ENCODE measurements at places on chromosomes 1 and 21.

DNA sequence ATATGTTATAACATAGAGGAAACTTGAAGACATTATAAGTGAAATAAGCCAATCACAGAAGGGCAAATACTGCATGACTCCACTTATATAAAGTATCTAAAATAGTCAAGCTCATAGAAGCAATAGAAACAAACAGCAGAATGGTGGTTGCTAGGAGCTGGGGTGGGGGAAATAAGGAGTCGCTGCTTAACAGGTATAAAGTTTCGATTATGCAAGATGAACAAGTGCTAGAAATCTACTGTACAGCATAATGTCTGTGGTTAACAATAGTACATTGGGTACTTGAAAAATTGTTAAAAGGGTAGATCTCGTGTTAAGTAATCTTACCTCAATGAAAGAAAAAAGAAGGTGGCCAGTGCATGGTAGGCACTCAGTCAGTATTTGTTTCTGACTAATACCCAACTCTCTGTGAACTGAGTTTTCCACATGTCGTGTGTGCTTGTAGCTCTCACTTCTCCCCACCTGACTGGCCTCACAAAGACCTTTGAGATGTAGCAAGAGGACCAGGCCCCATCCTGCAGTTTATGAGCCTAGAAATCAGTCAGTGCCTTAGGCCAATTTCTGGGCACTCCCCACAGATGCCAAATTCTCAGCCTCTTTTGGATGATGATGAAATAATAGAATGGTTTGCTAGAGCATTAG is 14.7 kb upstream of the SPRR5 start:
- H3K4me1 ChIP-seq, result no peaks in the 10 kb centered on the region
- no peak overlapping the region for H3K27ac ChIP-seq
- H3K36me3 ChIP-seq, result no peaks in the 10 kb centered on the region
- no peak overlapping the region for H3K4me3 ChIP-seq

- no peak overlapping the region for H3K4me3 ChIP-seq
- peaks cover 24% of the 10 kb centered on the region for H3K36me3 ChIP-seq
- H3K27ac ChIP-seq, result no peak overlapping the region
- DNase-seq, result no peak
Measured at GRCh38 chr1:224196813-224197600, 14.0 kb downstream of the DEGS1 start.

- H3K27me3 ChIP-seq, result no peaks in the 10 kb centered on the region
- peaks cover 39% of the 10 kb centered on the region for H3K4me1 ChIP-seq
- no peaks in the 10 kb centered on the region for H3K36me3 ChIP-seq
- H3K4me3 ChIP-seq, result no peak overlapping the region
Measured at GRCh38 chr21:32256873-32257620, 21.8 kb downstream of the MIS18A start.

DNA sequence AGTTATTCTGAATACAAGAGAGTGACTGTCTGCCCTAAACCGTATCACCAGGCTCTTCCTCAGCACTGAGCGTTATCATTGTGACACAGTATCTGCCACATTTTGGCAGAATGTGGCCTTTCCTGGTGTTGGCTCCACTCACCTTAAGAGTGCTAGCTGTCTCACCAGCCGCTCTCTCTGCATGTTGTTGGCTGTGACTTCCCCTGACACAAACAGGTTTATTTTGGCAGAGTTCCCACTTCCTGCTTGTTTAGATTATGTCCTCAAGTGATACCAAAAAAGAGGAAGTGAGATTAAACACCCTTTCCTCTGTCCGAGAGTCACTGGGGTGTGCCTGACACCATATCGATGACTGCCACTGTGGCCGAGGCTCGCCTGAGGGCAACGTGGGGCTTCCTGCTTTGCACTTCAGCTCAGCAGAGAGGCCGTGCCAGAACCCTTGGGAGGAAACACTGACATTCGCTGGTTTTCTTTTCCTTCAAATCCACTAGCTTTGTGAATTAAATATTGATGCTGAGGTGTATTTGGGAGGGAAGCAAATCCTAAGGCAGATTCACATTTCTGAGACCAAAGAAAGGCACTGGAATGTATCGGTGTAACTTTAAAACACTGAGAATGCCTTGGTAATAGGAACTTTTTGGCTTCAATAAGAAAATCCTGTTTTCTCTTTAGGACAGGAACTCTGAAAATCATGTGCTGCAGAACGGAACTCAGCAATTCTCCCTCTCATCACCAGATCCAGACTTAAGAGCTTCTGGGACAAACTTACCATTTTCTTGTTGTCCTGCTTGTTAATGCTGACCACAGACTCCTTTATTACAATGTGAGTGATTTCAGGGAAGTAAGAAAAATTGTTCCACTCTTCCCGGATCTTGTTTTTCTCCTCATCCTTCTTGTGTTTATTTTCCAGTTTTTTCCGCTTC is 102.1 kb downstream of the JAK1 start:
- peaks cover 88% of the 10 kb centered on the region for H3K36me3 ChIP-seq
- H3K4me3 ChIP-seq, result no peak overlapping the region
- DNase-seq, result peak; percentile 77
- no peaks in the 10 kb centered on the region for H3K4me1 ChIP-seq

DNA sequence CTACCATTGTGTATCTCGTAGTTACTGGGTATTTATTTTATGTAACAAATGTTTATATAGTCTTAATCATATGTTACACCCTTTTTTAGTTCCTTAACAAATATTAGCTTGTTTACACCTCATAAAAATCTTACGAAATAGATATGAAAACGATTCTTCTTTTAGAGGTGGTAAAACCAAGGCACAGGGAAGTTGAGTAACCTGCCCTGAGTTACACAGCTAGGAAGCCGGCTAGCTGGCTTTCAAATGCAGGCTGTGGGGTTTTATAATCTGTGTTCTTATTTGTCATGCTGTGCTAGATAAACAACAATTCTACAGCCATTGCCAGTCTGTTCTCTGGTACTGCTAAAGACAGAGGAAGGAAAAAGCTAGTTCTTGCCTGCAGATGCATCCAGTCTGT is 109.6 kb downstream of the NOS1AP start:
- H3K4me3 ChIP-seq, result no peak overlapping the region
- DNase-seq, result no peak
- no peaks in the 10 kb centered on the region for H3K36me3 ChIP-seq
- no peak overlapping the region for H3K27ac ChIP-seq
- H3K4me1 ChIP-seq, result peaks cover 11% of the 10 kb centered on the region

- no peaks in the 10 kb centered on the region for H3K4me1 ChIP-seq
- DNase-seq, result no peak
- no peaks in the 10 kb centered on the region for H3K27me3 ChIP-seq
- no peaks in the 10 kb centered on the region for H3K36me3 ChIP-seq
Measured at GRCh38 chr1:209473025-209473424, 110.5 kb upstream of the CAMK1G start.

DNA sequence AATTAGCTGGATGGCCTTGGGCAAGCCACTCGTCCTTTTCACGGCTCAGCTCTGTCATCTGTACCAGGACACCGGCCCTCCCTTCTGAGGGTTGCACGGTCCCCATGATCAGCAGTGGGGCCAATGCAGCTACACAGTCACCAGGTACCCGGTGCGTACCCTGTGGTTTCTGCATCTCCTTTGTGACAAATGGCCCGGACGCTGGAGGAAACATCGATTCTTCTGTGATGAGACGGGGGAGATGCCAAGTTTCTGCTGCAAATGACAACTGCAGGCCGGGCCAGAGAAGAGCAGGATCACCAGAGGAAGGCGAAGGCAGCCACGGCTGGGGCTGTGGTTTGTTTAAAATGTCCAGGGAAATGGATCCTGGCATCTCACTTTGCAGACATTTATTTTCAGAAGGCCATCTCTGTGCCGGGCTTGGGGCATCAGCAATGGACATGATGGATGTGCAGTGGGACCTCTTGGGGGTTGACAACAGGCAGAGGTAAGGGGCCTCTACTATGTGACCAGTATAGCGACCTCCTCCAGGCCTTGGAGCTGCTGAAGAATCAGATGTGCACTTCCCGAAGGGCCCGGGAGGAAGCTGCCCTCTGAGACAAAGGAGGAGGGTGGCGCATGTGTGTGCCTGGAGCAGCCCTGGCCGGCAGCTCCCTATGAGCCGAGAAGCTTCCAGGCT is 221.9 kb upstream of the C1orf174 start:
- no peaks in the 10 kb centered on the region for H3K4me1 ChIP-seq
- no peak overlapping the region for H3K4me3 ChIP-seq
- DNase-seq, result no peak
- H3K36me3 ChIP-seq, result no peaks in the 10 kb centered on the region
- H3K27me3 ChIP-seq, result peaks cover 25% of the 10 kb centered on the region

DNA sequence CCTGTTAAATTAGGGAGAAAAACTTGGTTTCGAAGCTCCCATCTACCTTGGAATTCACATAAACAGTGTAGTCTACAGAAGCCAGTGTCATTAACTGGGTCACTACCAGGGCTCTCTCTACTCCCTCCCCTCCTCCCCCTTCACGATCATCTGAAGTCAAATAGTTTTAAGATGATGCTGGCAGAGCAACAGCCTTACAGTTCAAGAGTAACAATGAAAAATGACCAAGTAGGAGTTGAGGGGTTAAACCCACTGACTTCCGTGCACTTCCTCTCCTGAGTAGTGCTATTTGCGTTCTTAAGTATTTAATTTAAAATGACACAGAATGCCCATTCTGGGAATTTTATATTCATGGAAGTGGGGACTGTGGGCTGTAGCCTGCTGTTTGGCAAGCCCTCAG is 236.9 kb downstream of the SIPA1L2 start:
- no peak for DNase-seq
- H3K27ac ChIP-seq, result no peak overlapping the region
- peaks cover 7% of the 10 kb centered on the region for H3K36me3 ChIP-seq
- no peak overlapping the region for H3K4me3 ChIP-seq
- no peaks in the 10 kb centered on the region for H3K4me1 ChIP-seq

DNA sequence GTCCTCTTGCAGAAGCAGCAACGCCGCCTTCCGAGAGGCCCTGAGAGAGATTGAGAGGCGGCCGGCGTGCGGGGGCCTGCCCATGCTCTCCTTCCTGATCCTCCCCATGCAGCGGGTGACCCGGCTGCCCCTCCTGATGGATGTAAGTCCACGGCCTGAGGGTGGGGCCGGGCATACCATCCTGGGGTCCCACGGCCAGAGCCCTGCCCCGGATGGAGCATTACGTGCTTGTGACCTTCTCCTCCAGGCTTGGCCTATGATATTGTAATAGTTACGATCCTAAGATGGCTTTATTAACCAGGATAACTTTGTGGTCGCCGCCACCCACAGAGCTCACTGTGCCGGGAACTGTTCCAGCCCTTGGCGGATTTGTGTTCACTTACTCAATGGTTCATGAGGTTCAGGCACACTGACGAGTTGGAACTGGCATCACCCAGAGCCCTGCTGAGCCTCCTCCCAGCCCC is 18.9 kb downstream of the ARHGEF16 start:
- no peaks in the 10 kb centered on the region for H3K27me3 ChIP-seq
- H3K4me1 ChIP-seq, result peaks cover 6% of the 10 kb centered on the region
- H3K4me3 ChIP-seq, result no peak overlapping the region
- peaks cover 24% of the 10 kb centered on the region for H3K36me3 ChIP-seq
- H3K27ac ChIP-seq, result no peak overlapping the region

Measured in stomach (tissue), 19 donors.